ENCODE measurements at places on chromosomes 1 and 21. TPM values are rescaled to one million over a fixed set of nuclear protein-coding genes. Genes with fewer than 3 reads are reported as not detected.

The TMEM82 gene
- total RNA-seq = not detected

The AQP10 gene
- total RNA-seq = 0.04 TPM

The ZNF644 gene
- 65.6 TPM for total RNA-seq

The C1orf185 gene
- total RNA-seq = not detected

The VHLL gene
- total RNA-seq = not detected

The MSH4 gene
- total RNA-seq = 0.44 TPM

The KCNJ6 gene
- 0.93 TPM for total RNA-seq

GRCh38 chr1:73593364-73593763 is 604.6 kb downstream of the LRRIQ3 start:
- no peaks in the 10 kb centered on the region for H3K4me1 ChIP-seq
- no peaks in the 10 kb centered on the region for H3K27me3 ChIP-seq
- no peaks in the 10 kb centered on the region for H3K36me3 ChIP-seq
- H3K27ac ChIP-seq = no peak overlapping the region

DNA sequence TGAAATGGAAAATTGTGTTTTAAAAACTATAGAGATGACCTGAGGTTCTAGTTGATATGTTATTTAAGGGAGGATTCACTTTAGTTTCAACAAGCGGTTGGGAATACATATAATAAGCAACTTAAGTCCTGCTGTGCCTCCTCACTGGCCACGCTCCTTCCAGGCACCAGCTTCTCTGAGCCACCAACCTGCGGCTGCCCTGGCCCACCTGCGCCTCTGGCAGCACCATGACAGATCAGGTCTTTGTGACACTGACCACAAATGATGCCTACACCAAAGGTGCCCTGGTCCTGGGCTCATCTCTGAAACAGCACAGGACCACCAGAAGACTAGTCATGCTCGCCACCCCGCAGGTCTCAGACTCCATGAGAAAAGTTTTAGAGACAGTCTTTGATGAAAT is 7.0 kb upstream of the USP24 start:
- no peaks in the 10 kb centered on the region for H3K4me1 ChIP-seq
- H3K4me3 ChIP-seq = no peak overlapping the region
- H3K27me3 ChIP-seq = no peaks in the 10 kb centered on the region
- DNase-seq = no peak
- H3K27ac ChIP-seq = no peak overlapping the region
- H3K36me3 ChIP-seq = no peaks in the 10 kb centered on the region

DNA sequence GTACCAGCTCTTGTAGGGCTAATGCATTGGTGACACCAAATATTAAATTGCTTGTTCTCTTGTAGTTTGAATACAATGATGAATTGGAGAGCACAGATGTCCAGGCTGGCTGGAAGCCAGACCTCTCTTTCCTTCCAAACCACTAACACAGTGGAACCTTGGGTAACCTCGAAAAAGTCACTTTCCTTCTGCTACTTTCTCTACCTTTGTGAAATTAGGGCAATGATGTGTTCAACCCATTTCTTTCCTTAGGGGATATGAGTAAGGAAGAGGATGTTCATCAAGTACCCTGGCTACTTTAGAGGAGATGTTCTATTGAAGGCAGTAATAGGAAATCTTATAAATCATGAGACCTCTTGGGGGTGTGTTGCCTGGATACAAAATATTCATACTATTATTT is 55.7 kb downstream of the XCL2 start:
- H3K27ac ChIP-seq = no peak overlapping the region
- peak; percentile 89 for DNase-seq
- H3K36me3 ChIP-seq = no peaks in the 10 kb centered on the region
- peaks cover 2% of the 10 kb centered on the region for H3K4me1 ChIP-seq
- H3K4me3 ChIP-seq = no peak overlapping the region

GRCh38 chr1:226064816-226065248 is 2.3 kb downstream of the H3-3A start:
- H3K4me1 ChIP-seq = peaks cover 12% of the 10 kb centered on the region
- no peaks in the 10 kb centered on the region for H3K27me3 ChIP-seq
- peaks cover 23% of the 10 kb centered on the region for H3K36me3 ChIP-seq

GRCh38 chr1:98991127-98992012 is 13.3 kb downstream of the PLPPR5 start:
- no peaks in the 10 kb centered on the region for H3K4me1 ChIP-seq
- H3K4me3 ChIP-seq = no peak overlapping the region

- H3K4me1 ChIP-seq = peaks cover 16% of the 10 kb centered on the region
- no peaks in the 10 kb centered on the region for H3K36me3 ChIP-seq
- no peaks in the 10 kb centered on the region for H3K27me3 ChIP-seq
- H3K4me3 ChIP-seq = no peak overlapping the region
Measured at GRCh38 chr1:115325874-115326273, 12.2 kb downstream of the NGF start.

- no peaks in the 10 kb centered on the region for H3K27me3 ChIP-seq
- no peaks in the 10 kb centered on the region for H3K4me1 ChIP-seq
- no peak overlapping the region for H3K4me3 ChIP-seq
- no peak for DNase-seq
- H3K27ac ChIP-seq = no peak overlapping the region
Measured at GRCh38 chr1:82449506-82450057, 648.8 kb downstream of the ADGRL2 start.

DNA sequence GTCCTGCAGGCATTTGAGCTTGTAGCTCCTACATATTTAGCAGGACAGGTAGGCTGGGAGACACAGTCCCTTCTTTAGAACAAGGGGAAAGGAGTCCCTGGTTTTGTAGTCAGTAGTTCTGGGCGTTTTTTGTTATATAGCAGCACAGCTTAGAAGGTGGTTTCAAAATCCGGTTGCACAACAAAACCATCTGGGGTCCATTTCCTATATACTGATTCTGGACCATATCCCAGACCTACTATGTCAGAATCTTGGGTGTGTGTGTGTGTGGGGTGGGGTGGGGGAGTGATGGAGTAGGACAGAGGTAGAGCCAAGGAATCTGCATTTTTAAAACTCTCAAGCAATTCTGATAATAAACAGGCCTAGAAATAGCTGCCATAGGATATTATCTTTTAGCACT is 21.6 kb downstream of the METTL13 start:
- H3K36me3 ChIP-seq = peaks cover under 1% of the 10 kb centered on the region
- no peak overlapping the region for H3K27ac ChIP-seq
- peak; percentile 68 for DNase-seq
- no peaks in the 10 kb centered on the region for H3K27me3 ChIP-seq

- no peaks in the 10 kb centered on the region for H3K36me3 ChIP-seq
Measured at GRCh38 chr1:78274814-78275213, 216.0 kb upstream of the PTGFR start.

DNA sequence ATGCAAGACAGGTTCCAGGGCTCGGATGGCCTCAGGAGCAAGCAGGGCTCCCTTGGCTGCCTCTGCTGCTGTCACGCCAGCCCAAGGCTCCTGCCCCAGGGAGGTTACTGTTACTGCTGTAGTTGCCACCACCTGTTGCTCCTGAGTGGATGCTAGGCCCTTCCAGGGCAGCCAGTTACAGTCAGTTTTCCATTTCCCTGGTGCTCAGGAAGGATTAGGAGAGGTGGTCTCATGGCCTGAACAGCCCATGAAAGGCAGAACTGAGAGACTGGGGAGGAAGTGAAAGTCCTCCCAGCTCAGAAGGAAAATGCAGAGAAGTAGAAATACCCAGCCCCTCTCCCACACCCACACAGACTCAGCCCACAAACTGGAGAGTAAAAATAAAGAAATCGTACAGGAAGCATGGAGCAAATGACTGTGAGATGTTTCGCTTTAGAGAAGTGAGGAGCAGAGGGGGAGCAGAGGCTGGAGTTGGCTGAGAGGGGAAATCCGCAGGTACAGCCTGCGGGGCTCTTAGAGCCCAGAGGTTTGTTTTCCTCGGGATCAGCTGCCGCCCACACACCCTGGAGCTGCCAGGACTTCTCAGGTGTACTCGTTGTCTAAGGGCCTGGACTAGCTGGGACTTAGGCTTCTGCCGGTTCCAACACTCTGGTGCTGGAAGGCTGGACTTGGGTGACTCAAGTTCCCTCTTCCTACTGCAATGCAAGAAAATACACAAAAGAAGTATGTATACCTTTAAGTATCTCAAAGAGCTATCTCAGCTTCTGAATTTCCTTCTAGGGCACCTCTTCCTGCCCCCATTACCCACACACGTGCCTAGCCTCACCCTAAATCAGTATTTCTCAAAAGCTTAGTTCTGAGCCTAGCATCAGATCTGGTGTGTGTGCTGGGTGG is 2.3 kb downstream of the IL6R start:
- H3K4me1 ChIP-seq = peaks cover 41% of the 10 kb centered on the region
- H3K27ac ChIP-seq = peak overlapping the region; percentile 81
- peak overlapping the region; percentile 5 for H3K4me3 ChIP-seq
- no peaks in the 10 kb centered on the region for H3K36me3 ChIP-seq
- H3K27me3 ChIP-seq = peaks cover 54% of the 10 kb centered on the region
- DNase-seq = peak; percentile 76

DNA sequence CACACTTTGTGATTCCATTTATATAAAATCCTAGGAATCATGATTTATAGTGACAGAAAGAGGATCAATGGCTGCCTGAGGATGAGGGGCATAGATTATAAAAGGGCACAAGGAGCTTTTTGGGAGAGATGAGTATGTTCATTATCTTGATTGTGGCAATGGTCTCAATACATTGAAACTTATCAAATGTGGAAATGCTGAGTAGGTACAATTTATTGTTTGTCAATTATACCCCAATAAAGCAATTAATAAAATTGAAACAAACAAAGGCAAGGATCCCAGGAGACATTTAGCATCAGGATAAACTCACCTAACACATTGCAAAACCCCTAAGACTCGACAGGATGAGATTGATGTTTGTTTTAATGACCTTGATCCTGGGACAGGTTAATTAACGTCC is 153.1 kb upstream of the KLHDC7A start:
- no peak overlapping the region for H3K27ac ChIP-seq
- no peaks in the 10 kb centered on the region for H3K4me1 ChIP-seq
- no peaks in the 10 kb centered on the region for H3K36me3 ChIP-seq
- H3K27me3 ChIP-seq = peaks cover 11% of the 10 kb centered on the region
- no peak overlapping the region for H3K4me3 ChIP-seq

DNA sequence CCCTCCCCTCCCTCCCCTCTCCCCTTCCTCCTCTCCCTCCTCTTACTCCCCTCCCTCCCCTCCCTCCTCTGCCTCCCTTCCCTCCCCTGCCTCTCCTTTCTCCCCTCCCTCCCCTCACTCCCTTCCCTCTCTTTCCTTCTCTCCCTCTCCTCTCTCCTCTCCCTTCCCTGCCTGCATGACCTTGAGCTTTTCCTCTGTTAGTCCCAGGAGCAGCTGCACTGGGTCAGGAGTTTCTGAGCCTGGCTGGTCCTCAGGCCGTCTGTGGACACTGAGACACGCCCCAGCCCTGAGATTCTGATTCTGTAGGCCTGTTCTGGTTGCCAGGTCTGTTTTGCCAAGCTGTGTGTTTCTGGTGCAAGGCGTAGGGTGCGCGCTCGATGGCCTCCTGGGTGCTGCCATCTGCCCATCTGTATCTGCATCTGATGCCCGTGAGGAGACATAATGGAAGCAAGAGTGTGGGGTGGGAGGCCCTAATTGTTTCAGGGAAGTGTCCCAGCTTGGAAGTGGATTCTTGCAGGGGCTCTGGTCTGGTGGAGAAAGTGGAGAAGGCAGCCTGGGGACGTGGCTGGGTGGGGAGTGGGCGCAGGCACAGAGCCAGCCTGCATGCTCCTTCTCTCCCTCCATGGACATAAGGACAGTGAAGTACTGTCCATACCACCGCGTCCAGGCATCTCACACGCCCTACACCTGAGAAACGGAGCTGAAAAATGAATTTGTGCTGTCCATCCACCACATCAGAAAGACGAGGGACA is 97.2 kb downstream of the WDR4 start:
- H3K4me1 ChIP-seq = peaks cover 24% of the 10 kb centered on the region
- H3K4me3 ChIP-seq = no peak overlapping the region
- H3K36me3 ChIP-seq = no peaks in the 10 kb centered on the region
- H3K27me3 ChIP-seq = peaks cover 41% of the 10 kb centered on the region

- H3K4me1 ChIP-seq = peaks cover 15% of the 10 kb centered on the region
- peak; percentile 42 for DNase-seq
- no peak overlapping the region for H3K27ac ChIP-seq
- no peaks in the 10 kb centered on the region for H3K27me3 ChIP-seq
- H3K36me3 ChIP-seq = no peaks in the 10 kb centered on the region
Measured at GRCh38 chr1:203771901-203772301, 6.9 kb downstream of the LAX1 start.

GRCh38 chr21:40178726-40179125 is 311.5 kb downstream of the PCP4 start:
- no peak for DNase-seq
- H3K27ac ChIP-seq = peak overlapping the region; percentile 35
- peak overlapping the region; percentile 31 for H3K4me3 ChIP-seq
- H3K27me3 ChIP-seq = no peaks in the 10 kb centered on the region
- peaks cover 21% of the 10 kb centered on the region for H3K4me1 ChIP-seq
- no peaks in the 10 kb centered on the region for H3K36me3 ChIP-seq

GRCh38 chr1:39086865-39087409 is 60.8 kb downstream of the NDUFS5 start:
- peak overlapping the region; percentile 11 for H3K4me3 ChIP-seq
- peaks cover 16% of the 10 kb centered on the region for H3K36me3 ChIP-seq
- peaks cover 11% of the 10 kb centered on the region for H3K27me3 ChIP-seq
- peak overlapping the region; percentile 96 for H3K27ac ChIP-seq

DNA sequence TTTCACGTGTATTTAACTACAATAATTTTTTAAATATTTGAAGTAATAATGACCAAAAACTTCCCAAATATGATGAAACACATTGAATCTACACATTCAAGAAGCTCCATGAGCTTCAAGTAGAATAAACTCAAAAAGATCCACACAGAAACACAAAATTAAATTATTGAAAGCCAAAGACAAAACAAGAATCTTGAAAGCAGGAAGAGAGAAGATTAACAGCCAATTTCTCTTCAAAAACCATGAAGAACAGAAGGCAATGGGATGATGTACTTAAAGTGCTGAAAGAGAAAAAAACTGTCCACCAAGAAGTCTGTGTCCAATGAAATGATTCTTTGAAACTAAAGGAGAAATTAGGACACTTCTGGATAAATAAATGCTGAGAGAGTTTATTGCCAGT is 5.1 kb upstream of the KRTAP10-10 start:
- H3K27ac ChIP-seq = no peak overlapping the region
- no peak for DNase-seq
- H3K36me3 ChIP-seq = no peaks in the 10 kb centered on the region
- no peak overlapping the region for H3K4me3 ChIP-seq
- H3K27me3 ChIP-seq = peaks cover 6% of the 10 kb centered on the region
- H3K4me1 ChIP-seq = peaks cover 3% of the 10 kb centered on the region

DNA sequence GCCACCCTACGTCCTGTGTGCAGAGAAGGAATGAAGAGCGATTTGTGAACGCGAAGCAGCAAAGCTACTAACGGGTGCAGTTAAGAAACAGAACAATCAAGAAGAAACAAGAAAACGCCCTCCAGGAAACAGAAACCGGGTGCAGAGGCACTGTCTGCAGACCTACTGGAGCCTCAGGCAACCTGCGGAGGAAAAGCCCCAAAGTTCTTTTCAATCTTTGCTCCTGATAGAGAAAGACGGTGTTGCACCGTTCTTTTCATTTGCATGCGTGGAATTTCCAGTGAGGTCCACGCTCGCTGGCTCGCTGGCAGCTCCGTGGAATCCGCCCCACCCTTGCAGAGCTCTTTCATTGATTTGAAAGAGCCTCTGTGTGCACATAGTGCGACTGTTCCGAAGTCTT is 37.0 kb upstream of the PDE9A start:
- H3K27me3 ChIP-seq = peaks cover 27% of the 10 kb centered on the region
- peak overlapping the region; percentile 20 for H3K4me3 ChIP-seq
- no peak overlapping the region for H3K27ac ChIP-seq
- no peaks in the 10 kb centered on the region for H3K36me3 ChIP-seq
- peaks cover 9% of the 10 kb centered on the region for H3K4me1 ChIP-seq
- DNase-seq = no peak

GRCh38 chr1:97833881-97834280 is 87.0 kb downstream of the DPYD start:
- H3K27me3 ChIP-seq = no peaks in the 10 kb centered on the region
- H3K4me3 ChIP-seq = no peak overlapping the region
- peaks cover 2% of the 10 kb centered on the region for H3K4me1 ChIP-seq
- no peak overlapping the region for H3K27ac ChIP-seq
